ENCODE measurements at places on chromosomes 3 and 15.

GRCh38 chr3:62109534-62109933 lies 263.8 kb downstream of the FEZF2 start:
- DNase-seq: no peak

GRCh38 chr3:38129058-38129457 lies 7.9 kb downstream of the ACAA1 start:
- no peak for DNase-seq

DNA sequence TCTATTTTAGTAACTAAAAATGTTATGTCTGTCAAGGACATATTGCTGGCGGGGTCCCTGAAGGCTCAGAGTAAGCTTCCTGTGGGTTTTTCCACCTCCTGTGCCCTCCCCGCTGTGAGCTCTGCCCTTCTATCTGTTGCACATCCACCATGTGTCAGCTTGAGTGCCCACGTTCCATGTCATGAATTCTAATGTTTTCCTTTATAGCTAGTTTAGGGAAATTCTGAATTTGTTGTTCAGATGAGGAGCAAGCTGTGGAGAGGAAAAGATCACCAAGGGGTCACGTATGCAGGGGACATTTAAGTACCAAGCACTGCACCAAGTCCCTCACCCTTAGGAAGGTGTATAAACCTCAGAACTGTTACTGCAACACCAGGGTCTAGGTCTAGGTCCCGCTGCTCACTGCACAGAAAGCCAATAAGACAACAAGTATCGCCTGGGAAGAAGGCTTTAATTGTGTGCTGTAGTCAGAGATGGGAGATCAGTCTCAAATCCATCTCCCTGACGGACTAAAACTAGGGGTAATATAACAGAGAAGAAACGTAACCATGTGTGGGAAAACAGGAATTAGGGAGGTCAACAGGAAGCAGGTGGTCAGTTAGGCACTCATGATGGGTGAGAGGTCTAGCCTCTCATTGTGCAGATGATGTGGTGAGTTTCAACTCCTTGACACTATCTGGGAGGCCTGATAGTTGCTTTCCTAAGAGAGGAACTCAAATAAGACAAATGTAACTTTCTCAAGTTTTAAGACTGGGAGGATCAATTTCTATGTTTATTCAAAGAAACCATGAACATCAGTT lies 9.7 kb downstream of the GP9 start:
- no peak for DNase-seq

DNA sequence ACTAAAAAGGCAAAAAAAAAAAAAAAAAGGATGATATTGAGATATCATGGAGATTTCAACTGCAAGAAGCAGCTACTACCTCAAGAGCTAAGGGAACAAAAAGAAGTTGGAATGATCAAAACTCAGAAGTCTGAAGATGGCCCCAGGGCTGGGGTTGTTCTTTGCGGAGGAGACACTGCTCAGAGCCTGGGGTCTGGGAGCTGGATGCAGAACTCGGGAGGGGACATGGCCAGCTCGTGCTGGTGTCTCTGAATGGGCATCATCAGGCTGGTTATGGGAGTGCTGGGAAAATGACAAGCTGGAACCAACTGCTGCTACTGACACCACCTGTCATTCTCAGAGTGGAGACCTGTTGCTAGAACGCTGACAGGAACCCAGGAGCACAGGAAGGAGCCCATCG lies 14.2 kb upstream of the ADIPOQ start:
- DNase-seq: no peak

- no peak for DNase-seq
Observed at GRCh38 chr3:119594066-119594465, 3.6 kb upstream of the PLA1A start.

- DNase-seq: no peak
Observed at GRCh38 chr3:38455639-38456430, 2.1 kb downstream of the ACVR2B start.

- DNase-seq: no peak
Observed at GRCh38 chr3:148937467-148938255, 53.7 kb upstream of the GYG1 start.

DNA sequence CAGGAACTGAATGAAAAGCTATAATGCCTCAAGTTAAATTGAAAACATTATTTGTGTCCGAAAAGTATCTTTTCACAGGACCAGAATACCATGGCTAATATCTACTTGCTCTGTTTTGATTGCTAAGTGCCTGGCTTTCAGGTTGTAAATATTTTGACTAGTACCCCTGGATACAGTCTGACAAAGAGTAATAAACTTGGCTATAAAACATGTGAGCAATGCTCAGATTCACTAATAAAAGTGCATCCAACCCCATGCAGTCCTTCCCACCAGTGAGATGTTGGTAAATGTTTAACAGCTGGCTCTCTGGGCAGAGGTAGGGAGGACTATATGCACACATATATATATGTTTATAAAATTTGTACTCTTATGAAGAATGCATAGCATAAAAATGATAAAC lies 281.8 kb upstream of the TGFBR2 start:
- DNase-seq: no peak

DNA sequence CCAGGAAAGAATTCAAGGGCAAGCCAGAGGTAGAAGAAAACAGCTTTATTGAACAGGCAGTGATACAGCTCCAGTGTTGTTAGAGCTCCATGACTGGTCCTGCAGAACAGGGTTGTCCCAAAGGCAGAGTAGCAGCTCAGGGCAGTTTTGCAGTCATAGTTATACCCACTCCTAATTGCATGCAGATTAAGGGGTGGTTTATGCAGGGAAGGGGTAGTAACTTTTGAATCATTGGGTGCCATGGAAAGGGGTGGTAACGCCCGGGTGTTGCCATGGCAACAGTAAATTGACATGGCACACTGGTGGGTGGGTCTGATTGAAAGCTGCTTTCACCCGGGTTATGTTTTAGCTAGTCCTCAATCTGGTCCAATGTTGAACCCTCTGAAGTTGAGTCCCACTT lies 9.7 kb upstream of the RAB6B start:
- DNase-seq: no peak

DNA sequence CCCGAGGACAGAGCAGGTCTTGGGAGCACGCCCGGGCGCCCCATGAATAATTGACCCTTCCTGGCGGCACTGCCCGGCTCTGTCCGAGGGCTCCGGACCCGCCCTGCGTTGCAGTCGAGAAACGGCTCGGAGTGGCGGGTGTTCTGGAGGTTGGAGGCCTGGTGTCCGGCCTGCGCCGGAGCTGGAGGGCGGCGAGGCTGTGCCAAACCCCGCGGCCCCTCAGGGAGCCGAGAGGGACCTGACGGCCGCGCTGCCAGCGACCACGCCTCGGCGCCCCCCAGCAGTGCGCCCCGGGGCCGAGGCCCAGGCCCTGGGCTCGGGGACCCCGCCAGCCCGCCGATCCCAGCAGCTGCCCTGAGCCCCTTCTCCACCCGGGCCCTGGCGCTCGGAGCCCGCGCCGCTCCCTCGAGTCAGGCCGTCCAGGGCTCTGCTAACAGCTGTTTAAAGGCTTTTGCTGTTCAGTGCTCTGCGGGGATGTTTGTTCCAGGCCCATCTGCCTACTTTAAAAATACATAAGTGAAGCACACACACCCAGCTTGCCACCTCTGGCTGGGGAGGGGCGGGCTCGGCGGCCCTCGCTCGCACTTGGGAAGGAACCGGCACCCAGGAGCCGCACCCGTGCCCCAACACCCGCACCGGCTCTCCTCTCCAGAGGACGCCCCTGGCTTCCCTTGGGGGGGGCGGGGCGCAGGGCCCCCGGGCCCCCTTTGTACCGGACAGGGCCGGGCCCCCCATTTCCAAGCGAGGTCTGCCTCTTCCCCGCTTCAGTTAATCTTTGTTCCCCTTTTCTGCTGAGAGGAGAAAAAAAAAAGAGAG lies 730 bp upstream of the ZNF710 start:
- DNase-seq: no peak

GRCh38 chr3:16448639-16449070 lies 64.8 kb downstream of the RFTN1 start:
- DNase-seq: no peak

GRCh38 chr3:127744875-127745274 lies 72.1 kb downstream of the ABTB1 start:
- no peak for DNase-seq

GRCh38 chr3:74624301-74624700 lies 9.8 kb upstream of the CNTN3 start:
- no peak for DNase-seq

DNA sequence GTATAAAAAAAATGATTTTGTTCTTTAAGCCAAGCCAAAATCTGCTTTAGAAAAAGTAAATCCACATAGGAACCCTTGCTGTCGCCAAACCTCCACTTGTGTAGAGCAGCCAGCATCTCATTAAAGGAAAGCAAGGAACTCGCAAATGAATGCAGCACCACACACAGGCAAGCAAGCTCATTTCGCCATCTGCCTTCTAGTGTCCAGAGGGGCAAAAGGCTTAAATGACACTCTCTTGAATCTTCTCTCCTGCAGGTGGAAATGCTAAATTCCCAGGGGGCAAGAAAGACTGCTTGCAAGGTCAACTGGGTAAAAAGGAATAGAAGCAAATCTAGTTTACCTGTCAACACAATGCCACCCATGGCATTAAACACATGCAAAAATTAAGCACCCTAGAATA lies 2.4 kb downstream of the MB21D2 start:
- peak; percentile 45 for DNase-seq

GRCh38 chr15:85485956-85486567 lies 105.7 kb downstream of the AKAP13 start:
- DNase-seq: peak; percentile 79

DNA sequence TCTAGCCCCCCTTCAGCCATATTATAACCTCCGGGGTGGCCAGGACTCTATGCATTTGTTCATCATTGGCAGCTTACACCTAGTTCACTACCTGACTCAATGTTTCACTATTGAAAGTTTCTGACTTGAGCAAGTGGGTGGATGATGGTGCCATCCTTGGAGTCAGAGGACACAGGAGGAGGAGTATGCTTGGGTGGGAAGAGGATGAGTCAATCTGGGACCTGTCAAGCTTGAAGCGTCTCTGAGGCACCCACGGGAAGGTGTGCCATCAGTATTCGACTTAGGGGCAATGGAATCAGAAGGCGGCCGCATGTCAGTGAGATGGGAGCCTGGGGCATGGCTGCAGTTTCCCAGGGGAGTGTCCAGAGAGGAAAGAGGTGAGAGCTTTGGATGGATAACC lies 133.3 kb downstream of the EPHB1 start:
- DNase-seq: no peak

GRCh38 chr3:85796140-85796539 lies 837.4 kb downstream of the CADM2 start:
- no peak for DNase-seq

DNA sequence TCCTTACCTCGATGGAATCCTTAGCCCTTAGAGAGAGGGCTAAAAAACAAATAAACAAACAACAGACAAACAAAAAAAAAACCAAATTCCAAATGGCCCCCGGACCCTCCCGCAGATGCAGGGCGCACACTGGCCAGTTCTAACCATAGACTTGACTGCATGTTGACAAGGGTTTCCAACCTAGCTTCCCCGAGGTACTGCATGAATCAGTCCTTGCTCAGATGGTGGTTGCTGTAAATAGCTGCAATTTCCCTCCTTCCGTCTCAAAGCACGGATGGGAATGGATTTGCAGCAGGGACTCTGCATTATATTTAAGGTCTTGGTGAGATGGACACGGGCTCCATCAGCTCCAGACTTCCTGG lies 162.8 kb downstream of the CD47 start:
- no peak for DNase-seq

GRCh38 chr3:13548696-13549622 lies at the start of gene FBLN2:
Gene FBLN2, plus strand, starts transcription at chr3:13549125. Its CDS starts 21,231 bp downstream, at chr3:13570356.
- DNase-seq: peak; percentile 30

- DNase-seq: no peak
Observed at GRCh38 chr3:123695731-123696640, 111.1 kb upstream of the HACD2 start.
